Right renal cortex interstitium (tissue), 3 donors: ENCODE measurements at places on chromosomes 6 and 20. TPM values are rescaled to one million over a fixed set of nuclear protein-coding genes. Genes with fewer than 3 reads are reported as not detected.

The PPP1R10 gene
- 48.0 TPM for polyA plus RNA-seq

The SCUBE3 gene
- 42.5 TPM for polyA plus RNA-seq

The ULBP1 gene
- polyA plus RNA-seq = 1.9 TPM

The TNFRSF21 gene
- 28.2 TPM for polyA plus RNA-seq

The BNIP5 gene
- polyA plus RNA-seq = 0.19 TPM

The RAMACL gene
- polyA plus RNA-seq = 0.26 TPM

The GSTA3 gene
- polyA plus RNA-seq = 0.74 TPM

The C2 gene
- 4.3 TPM for polyA plus RNA-seq

The ARG1 gene
- polyA plus RNA-seq = 0.44 TPM

The PPP1R16B gene
- 8.8 TPM for polyA plus RNA-seq

The C6orf58 gene
- polyA plus RNA-seq = 1.3 TPM

The BFSP1 gene
- 4.5 TPM for polyA plus RNA-seq

The ZSCAN31 gene
- polyA plus RNA-seq = 10.7 TPM

The IL17A gene
- not detected for polyA plus RNA-seq

The MLIP gene
- polyA plus RNA-seq = 0.62 TPM

The RIMS1 gene
- 3.0 TPM for polyA plus RNA-seq

The GPX5 gene
- polyA plus RNA-seq = not detected

The SLCO4A1 gene
- polyA plus RNA-seq = 1.8 TPM

The FOXA2 gene
- 0.06 TPM for polyA plus RNA-seq

The IL17F gene
- 0.33 TPM for polyA plus RNA-seq

The ROS1 gene
- 0.12 TPM for polyA plus RNA-seq

The SYCP2 gene
- polyA plus RNA-seq = 4.9 TPM

The GABRR2 gene
- polyA plus RNA-seq = 1.1 TPM

The HAO1 gene
- polyA plus RNA-seq = 0.15 TPM

The PROKR2 gene
- not detected for polyA plus RNA-seq

The SEMG1 gene
- polyA plus RNA-seq = not detected

The EYS gene
- polyA plus RNA-seq = 0.65 TPM

The LY6G6D gene
- polyA plus RNA-seq = 0.34 TPM

The RBM24 gene
- 0.82 TPM for polyA plus RNA-seq

The PBOV1 gene
- polyA plus RNA-seq = not detected
